ENCODE measurements at places on chromosomes 16 and 17.
A peak's percentile ranks its signal among the peaks of the same experiment; 100 is the strongest.

- DNase-seq: no peak
Observed at GRCh38 chr16:87527055-87527724, 34.4 kb upstream of the ZCCHC14 start.

DNA sequence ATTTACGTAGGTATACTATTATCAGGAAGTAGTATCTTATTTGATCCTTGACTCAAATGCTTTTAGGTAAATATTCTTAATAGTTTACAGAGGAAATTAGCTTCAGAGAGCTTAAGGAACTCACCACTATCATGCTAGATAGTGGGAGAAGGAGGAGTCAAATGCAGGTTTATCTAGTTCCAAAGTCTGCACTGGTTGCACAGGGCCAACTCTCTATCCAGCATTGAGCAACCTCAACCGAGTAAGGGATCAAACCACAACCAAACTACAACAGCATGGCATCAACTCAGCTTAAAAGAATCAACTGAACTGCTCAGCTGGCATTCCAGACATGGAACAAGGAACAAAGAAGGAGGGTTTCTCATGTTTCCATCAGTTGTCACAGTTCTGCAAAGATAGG, 306.0 kb downstream of the MAF start:
- no peak for DNase-seq

- peak; percentile 94 for DNase-seq
Observed at GRCh38 chr17:79993390-79994227, 42.1 kb downstream of the TBC1D16 start.

DNA sequence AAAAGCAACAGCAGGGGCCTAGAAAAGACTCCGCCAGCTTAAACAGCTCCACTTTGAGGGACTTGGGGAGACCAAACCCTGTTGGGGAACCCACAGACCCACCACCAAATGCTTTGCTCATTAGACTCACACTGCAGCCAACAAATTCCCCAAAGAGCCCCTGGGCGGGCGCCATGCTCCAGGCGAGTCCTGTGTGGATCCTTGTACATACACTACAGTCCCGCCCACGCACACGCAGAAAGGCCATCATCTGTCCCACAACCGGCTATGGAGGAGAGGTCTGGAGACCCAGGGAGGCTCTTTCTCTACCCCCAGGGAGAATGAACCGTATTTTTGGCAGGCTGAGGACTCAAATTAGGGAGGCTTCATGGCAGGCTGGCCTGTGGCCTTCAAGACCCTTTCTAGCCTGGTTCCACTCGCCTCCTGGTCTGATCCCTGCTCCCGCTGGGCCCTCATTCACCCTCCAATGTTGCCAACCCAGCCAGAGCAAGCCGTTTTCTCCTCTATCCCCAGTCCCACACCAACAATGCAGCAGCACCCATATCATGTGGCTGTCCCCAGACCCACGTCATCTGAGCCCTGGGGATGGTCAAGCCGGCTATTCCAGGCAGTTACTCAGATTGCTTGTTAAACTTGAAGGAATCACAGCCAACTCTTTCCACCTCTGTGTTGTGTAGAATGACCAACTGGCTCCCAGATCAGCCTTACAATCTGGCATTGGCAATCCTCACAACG, 27.2 kb downstream of the ZNF423 start:
- no peak for DNase-seq

GRCh38 chr17:17491546-17491988, 4.6 kb downstream of the RASD1 start:
- no peak for DNase-seq

DNA sequence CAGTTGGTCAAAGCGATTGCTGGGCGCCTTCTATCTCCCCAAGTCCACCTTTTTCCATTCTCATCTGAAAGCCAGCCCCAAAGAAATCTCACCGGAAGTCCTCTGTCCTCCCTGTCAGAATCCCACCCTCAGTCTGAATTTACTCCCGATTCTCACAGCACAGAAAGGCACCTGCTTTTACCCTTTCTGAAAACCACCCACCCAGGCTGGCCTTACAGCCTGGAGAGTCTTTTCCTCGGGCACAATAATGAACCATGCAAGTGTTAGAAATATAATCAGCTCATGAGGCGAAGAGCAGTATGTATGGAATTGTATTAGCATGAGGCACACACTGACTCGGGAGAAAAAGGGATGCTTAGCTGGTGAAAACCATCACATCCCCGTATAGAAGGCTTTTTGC, 1.2 kb upstream of the ZFHX3 start:
- no peak for DNase-seq

DNA sequence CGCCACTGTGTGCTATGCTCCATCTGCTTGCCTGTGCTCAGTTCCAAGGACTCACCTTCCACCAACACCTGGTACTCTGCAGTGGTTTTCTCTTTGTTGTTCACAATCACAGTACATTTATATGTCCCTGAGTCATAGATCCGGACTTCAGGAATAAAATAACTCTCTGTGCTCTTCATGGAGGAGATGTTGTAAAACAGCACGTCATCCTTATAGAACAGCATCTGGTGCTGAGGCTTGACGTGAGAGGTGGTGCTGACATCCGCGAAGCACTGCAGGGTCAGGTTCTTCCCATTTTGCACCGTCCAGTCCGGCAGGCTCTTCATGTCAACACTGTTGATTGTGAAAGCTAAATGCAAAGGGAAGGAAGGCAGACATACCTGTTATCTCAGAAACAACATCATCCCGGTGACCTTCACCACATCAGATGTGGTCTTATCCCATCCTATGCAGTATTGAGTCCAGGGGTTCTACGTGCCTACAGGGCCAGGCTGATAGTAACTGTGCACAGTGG, 12.8 kb downstream of the PECAM1 start:
- DNase-seq: no peak

GRCh38 chr16:30983289-30983889, 1.6 kb upstream of the HSD3B7 start:
- DNase-seq: no peak

DNA sequence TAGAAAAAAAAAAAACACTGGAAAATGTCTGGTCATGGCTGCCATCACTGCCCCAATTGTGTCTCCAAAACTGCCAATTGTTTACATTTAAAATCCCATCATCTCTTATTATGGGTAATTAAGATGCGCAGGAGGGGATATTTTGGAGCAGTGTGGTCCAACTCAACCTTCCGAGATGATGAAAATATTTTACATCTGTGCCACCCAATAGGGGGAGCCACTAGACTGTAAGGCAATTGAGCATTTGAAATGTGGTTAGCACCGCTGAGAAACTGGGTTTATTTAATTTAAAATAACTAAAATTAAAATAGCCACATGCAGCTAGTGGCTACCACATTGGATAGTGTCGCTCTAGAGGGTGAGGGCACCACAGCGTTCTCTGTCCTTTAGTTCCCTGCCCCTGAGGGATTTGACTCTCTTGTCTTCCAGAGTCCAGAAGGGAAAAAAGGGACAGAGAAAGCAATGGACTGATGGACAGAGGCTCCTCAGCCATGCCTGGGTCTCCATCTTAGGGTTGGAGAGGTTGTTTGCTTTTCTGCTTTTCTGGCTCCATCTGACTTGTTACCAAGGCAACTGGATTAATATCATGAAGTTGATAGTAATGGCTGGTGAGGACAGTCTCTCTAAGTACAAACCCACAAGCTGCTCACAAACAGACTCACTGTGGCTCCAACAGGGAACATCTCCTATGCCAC, 3.5 kb downstream of the MPO start:
- DNase-seq: no peak

DNA sequence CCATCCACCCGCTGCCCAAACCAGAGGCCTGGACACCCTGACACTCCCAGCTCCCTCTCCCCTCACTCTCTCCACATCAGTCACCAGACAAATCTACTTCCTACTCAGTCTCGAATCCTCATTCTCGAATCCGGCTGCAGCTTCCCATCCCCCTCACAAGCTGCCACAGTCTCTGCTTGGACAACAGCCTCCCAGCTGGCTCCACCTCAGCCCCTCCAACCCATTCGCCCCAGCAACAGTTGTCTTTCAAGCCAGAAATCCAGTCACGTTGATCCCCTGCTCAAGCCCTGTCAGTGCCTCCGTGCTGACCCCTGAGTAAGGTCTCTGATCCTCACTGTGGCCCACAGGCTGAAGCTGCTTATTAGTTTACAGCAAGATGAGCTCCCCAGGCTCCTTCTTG, 44.2 kb upstream of the MTSS2 start:
- no peak for DNase-seq

DNA sequence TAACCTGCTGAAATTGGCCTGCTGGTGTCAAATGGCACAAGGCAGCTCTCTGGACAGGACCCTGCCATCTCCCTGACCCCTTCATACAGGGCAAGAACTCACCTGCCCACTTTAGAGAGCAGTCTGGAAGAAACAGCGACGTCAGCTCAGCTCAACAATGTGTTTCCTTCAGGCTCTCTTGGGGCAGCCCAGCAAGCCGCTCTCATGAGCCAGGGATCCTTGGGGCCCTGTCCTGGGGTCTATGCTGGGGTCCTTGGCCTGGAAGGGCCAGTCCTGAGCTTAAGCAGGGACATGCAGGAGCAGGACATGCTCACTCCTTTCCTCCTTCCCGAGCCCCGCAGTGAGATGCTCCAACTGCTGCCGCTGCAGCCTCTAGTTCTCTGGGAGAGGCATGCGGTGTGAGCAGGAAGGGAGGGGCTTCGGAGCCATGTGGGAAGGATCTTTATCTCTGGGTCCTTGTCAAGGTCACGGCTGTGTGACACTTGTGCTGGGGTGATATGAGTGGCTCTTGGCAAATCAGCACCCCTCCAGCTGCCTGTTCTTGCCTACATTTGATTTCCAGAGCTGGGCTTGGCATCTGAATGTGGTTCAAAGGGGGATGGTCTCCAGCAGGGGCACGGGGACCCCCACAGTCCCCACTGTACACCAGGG, 3.4 kb downstream of the C1QTNF1 start:
- DNase-seq: no peak

DNA sequence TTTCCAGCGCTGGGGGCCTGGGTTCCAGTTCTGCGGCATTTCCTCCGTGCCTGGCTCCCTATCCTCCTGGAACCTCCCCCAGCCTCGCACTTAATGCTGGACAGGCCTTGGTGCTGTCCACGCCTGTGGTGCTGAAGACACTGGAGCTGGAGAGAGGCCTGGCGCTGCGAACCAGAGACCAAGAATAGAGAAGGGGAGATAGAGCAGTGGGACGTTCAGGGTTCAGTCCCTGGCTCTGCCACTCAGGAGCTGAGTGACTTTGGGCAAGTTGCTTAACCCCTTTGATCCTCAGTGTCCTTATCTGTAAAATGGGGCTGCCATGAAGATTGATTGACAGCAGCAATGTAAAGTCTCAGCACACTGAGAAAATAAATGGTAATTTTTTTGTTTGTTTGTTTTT, 11.9 kb downstream of the SBK1 start:
- no peak for DNase-seq

GRCh38 chr16:71379711-71380110, 21.2 kb downstream of the CALB2 start:
- DNase-seq: no peak

Data from fibroblast of the conjunctiva (primary cell).